ENCODE measurements at places on chromosomes 4 and X.
A peak's percentile ranks its signal among the peaks of the same experiment; 100 is the strongest.

DNA sequence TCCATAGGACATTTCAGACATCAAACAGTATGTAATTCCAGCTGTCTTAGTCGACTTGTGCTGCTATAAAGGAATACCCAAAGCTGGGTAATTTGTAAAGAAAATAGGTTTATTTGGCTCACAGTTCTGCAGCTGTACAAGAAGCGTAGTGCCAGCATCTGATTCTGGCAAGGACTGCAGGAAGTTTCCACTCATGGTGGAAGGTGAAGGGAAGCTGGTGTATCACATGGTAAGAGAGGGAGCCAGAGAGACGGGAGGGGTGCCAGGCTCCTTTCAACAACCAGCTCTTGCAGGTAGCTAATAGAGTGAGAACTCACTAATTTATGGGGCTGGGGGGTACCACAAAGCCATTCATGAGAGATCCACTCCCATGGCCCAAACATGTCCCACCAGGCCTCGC is 253.0 kb upstream of the FGF13 start:
- no peak for DNase-seq

DNA sequence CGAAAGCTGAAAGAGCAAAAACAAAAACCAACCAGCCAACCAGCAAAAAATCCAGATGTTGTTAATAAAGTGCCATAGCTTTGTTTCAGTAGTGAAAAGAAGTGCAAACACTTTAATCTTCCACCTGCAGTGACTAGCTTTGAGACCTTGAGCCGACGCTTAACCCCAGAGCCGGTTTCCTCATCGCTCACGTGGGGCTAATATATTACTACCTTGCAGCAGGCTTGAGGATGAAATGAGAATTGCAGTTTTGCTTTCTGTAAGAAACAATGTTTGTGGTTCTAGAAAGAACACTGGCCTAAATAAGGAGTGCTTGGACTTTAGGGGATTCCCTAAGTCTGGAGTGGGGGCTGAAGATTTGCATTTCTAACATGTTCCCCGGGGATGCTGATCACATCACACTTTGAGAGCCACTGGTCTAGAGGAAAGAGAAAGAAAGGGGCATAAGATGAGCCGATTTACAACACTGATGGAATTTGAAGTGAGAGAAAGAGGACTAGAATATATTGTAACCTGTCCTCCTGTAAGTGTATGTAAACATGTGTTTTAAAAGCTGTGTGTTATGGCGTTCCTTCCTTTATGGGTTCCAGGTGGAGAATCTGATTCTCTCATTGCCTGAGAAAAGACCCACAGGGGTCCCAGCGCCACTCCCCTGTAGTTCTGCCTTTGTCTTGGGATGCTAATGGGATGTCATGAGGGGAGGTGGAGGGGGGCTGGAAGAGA is 1.4 kb downstream of the FGF2 start:
- no peak for DNase-seq

DNA sequence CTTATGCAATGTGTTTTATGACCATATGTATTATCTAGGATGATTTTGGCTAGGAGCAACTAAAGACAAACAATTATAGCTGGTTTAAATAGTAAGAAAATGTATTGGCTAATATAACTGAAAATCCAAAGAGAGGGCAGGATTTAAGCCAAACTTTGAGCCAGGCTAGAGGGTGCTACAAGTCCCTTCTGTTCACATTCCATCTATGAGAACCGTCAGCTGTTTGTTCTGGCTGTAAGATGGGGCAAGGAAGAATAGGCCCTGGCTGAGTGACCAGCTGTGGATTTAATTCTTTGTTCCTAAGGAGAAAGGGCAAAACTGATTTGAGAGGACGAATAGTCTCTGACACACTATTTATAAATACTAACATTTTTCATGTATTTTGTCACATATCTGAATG is 79.2 kb upstream of the UGT8 start:
- no peak for DNase-seq

- no peak for DNase-seq
Measured at GRCh38 chr4:189374176-189374575, 566.5 kb upstream of the FRG1 start.

- DNase-seq: no peak
Measured at GRCh38 chr4:145878501-145879435, 59.9 kb downstream of the ZNF827 start.

DNA sequence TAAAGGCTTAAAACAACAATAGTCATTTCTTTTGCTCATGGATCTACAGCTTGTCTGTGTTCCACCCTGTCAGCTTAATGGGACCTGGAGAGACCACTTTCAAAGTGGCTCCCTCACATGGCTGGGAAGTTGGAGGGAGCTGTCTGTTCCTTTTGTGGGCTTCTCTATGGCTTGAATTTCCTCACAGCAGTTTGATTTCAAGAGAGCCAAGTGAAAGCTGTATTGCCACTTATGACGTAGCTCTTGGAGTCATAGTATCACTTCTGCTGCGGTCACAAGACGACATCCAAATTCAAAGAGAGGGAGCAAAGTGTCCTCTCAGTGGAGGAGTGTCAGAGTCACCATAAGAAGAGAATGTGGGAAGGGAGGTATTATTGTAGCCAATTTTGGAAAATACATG is 22.7 kb upstream of the ACSL1 start:
- no peak for DNase-seq

DNA sequence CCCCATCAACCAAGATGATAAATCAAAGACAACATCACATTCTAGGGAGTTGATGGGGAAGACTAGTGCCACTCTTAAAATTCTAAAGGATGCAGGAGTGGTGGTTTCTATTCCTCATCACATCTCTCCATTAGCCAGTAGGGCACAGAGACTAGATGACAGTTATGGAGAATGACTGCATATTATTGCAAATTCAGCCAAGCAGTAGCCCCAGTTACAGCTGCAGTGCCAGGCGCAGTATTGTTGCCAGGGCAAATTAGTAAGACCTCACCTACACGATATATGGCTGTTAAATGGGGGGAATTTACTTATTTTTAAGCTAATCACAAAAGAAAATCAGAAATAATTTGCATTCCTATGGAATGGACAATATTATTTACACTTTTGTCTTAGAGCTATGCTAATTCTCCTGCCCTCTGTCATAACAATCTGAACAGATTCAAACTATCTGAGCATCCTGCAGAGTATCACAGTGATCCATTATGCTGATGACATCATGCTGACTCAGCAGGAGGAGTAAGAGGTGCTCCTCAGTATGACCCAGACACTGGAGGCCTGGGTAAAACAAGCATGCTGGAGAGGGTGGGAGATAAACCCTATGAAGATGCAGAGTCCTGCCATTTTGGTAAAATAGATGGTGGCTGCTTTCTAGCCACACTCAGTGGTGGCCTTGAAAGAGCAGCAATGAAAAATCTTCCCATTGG is 24.7 kb downstream of the ETNPPL start:
- DNase-seq: no peak

DNA sequence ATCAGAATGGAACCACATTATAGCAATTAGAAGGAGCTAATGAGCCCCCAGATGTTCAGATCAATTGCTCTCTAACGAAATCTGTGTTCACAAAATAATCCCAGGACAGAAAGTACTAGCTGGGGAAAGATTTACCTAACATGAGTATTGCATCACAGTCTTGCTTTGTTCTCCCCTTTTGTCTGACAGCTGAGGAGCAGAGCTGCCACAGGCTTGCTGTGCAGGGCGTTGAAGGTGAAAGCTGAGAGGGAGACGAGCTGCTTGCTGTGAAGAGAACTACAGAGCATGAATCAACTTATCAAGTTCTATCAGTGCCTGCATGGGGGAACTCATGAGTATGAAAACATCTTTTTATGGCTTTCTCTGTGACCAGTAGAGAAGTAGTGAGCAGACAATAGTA is 441.2 kb downstream of the CENPC start:
- DNase-seq: no peak

- DNase-seq: no peak
Measured at GRCh38 chr4:47667552-47667951, 170.3 kb downstream of the CORIN start.

GRCh38 chrX:51496501-51497291 is at the start of gene NUDT11:
Gene NUDT11 (minus strand): TSS chrX:51496592. CDS start chrX:51496444, 148 bp downstream.
- DNase-seq: peak; percentile 1

- DNase-seq: no peak
Measured at GRCh38 chrX:43860646-43861370, 21.4 kb downstream of the MAOB start.

- no peak for DNase-seq
Measured at GRCh38 chr4:41236508-41236907, 20.2 kb upstream of the UCHL1 start.

DNA sequence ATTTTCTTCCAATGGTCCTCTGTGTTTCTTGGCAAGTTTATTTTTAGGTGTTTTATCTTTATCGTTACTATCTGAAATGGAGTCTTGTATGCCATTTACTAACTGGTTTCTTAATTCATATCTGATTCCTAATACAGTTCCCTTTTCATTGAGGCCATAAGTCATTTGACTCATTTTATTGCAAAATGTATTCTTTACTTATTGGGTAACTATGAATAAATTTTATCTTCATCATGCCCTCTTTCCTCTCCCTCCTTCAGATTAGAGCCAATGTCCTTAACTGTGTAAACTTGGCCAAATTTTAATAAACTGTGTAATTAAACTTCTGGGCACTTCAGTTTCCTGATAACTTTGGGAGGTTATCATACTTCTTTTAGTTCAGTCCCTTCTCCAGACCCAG is 19.3 kb upstream of the MSMO1 start:
- no peak for DNase-seq

DNA sequence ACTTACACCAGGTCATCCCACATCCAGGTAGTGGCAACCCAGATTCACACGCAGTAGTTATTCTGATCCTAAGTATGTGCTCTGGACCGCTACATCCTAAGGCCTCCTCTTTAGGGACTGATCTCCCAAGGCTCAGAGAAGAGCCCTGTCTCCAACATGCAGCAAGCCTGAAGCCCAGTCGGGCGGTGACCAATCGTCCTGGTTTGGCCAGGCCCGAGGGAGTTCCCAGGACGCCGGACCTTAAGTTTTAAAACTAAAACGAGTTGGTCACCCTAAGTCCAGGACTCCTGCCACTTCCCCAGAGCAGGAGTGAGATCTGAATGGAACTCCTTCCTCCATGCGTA is 385 bp downstream of the LYAR start:
- DNase-seq: no peak

DNA sequence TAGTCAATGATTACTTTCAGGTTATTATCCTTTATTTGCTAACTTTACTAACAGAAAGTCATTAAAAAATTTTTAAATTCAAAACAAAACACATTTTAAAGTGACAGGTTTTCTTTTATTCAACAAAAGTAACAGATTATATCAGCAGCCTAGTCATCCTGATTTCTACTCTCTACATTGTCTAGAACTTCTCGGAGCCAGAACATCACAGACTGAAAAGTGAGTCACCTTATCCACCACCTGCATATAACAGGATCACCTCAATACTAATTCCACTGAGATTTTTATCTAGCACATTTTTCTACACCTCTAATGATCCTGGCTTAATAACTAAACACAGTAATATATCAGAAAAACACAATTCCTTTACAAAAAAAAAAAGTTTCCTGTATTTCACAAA is 47.9 kb upstream of the SMARCAD1 start:
- no peak for DNase-seq

GRCh38 chr4:108029016-108029720 is 39.5 kb downstream of the HADH start:
- DNase-seq: no peak

DNA sequence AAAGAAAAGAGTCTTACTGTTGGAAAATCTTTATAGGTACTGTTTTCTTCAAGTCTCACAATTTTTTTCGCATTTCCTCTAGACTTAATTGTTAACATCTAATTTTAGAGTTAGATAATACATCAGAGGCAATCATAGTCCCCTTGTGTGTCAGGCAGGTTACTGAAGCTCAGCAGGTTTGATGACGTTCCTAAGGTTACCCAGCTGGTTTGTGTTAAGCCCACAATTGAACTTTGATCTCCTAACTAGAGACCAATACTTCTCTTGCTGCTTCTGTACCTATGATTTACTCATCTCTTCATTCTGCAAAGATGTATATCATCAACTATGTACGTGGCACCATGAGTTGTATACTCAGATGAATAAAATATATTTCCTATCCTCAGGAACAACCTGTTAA is 131.6 kb upstream of the STIM2 start:
- DNase-seq: no peak

- DNase-seq: no peak
Measured at GRCh38 chr4:185405296-185405999, 8.8 kb downstream of the ANKRD37 start.

DNA sequence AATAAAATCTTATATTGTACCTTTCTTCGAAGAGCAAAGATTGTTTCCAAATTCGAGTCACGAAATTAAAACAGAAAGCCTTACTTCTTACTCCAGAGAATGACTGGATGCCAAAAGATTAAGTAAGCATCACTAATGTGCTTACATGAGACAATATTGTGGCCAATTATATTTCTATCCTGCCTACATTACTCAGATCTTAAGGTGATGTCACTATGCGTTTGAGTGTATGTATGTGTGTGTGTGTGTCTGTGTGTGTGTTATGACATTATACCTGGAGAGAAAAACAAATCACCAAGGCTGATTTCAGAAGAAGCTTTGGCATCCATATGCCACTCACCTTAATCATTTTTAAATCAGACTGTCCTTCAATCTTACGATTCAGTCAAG is 556.3 kb downstream of the PPARGC1A start:
- DNase-seq: no peak

- DNase-seq: no peak
Measured at GRCh38 chr4:185880571-185880970, 68.6 kb upstream of the SORBS2 start.

GRCh38 chrX:29130905-29131304 is 543.7 kb downstream of the IL1RAPL1 start:
- no peak for DNase-seq

GRCh38 chrX:17372052-17372451 is 2.9 kb upstream of the NHS start:
- no peak for DNase-seq

DNA sequence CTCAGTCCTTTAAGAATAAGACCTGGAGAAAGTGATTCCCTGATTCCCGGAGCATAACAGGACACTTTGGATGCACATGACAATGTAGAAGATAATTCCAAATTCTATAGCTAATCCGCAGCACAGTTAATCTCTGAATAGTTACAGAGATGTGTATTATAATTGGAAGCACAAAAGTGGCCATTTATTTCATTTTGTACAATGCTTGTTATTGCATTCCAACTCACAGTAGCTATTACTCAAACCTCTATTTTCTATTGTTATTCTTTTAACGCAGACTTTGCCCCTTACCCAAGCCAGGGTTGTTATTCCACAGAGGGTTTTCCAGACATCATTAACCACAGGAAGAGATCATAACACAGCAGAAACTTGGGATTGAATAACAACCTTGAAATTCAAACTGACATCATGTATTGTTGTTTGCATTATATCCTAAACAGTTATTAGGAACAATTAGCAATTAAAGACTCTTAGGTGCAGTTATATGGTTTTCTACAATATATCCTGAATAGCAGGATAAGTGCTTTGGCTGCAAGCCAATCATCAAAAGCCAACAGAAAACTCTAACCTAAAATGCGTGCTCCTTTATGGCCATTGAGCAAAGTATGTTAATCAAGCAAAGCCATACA is 984.0 kb upstream of the TENM3 start:
- DNase-seq: no peak

Data from T-helper 22 cell (primary cell).